Endothelial cell (in vitro differentiated cells): ENCODE measurements at places on chromosomes 1 and 21. TPM values are rescaled to one million over a fixed set of nuclear protein-coding genes. Genes with fewer than 3 reads are reported as not detected.

HIVEP3 gene
- total RNA-seq, result 8.9 TPM

ANKRD35 gene
- not detected for total RNA-seq

DNA sequence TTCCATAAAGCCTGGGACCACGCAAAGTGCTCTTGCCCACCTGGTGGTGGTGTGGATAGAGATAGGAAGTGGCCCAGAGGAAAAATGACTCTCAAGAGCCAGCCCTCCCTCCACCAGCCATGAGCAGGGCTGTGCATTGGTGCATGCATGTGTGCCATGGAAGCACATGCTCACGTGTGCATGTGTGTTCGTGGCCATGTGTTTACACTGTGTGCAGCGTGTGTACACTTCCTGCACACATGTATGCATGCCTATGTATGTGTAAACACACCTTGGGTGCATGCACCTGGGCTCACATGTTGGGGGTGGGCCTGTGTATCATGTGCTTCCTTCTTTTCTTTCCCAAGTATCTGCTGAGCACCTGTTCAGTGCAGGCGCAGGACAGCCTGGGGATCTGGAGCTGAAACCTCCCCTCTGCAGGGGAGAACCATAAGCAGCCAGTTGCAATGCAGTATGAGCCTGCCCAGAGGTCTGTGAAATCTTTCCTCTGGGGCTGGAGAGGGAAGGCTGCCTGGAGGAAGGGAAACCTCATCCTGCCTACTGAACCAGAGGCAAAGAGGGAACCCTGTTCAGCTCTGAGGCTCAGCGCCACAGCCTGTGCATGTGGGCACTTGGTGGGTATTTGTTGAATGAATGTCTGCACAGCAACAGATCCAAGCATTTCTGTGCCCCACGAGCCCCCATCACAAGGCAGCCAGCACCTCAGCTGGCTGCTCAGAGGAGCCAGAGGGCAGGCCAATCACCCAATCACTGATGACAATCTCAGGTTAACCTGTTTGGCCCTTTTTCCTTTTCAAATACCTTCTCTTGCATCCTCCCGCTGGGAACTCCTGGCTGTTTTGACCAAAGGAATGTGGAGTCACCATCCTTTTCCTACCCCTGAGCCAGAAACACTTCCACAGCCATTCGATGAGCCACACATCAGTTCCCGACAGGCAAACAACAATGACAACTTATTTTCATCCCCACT is 327.0 kb downstream of the NPHP4 start:
- no peak overlapping the region for H3K27ac ChIP-seq
- H3K4me3 ChIP-seq, result no peak overlapping the region
- no peak for DNase-seq
- H3K36me3 ChIP-seq, result no peaks in the 10 kb centered on the region

GRCh38 chr1:39626646-39627045 is 12.8 kb downstream of the HEYL start:
- no peaks in the 10 kb centered on the region for H3K4me1 ChIP-seq
- DNase-seq, result no peak
- H3K27ac ChIP-seq, result no peak overlapping the region
- H3K27me3 ChIP-seq, result peaks cover 7% of the 10 kb centered on the region

DNA sequence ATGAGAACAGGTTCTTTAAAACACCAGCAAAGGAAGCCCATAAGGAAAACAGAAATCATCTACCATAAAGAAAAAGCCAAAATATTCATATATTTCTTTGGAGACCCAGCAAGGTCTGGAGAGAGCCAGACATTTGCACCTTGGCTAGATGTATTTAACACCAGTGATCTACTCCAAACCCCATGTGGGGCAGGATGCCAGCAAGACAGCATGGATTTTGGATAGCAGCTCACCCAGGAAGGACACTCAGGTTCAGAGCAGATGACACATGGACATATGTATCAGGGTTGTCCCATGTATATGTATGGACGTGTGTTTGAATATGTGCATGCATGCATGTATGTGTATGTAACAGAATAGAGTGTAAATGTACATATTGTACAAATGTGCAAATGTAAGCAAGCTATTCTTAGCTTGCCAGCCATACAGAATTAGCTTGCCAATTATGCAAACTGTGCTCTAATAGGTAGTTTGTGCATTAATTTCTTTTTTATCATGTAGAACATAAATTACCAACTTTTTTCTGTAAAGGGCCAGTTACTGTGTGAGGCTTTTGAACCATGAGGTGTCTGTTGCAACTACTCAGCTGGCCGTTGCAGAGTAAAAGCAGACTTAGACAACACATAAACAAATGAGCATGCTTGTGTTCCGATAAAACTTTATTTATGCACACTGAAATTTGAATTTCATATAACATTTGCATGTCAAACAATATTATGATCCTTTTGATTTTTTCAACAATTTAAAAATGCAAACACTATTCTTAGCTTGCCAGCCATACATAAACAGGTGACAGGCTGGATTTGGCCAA is 73.5 kb upstream of the KAZN start:
- no peak for DNase-seq
- H3K4me1 ChIP-seq, result peaks cover 2% of the 10 kb centered on the region
- no peaks in the 10 kb centered on the region for H3K36me3 ChIP-seq
- peaks cover 2% of the 10 kb centered on the region for H3K27me3 ChIP-seq
- H3K27ac ChIP-seq, result no peak overlapping the region

RGS7 gene
- 1.4 TPM for total RNA-seq

SLC1A7 gene
- not detected for total RNA-seq

DNA sequence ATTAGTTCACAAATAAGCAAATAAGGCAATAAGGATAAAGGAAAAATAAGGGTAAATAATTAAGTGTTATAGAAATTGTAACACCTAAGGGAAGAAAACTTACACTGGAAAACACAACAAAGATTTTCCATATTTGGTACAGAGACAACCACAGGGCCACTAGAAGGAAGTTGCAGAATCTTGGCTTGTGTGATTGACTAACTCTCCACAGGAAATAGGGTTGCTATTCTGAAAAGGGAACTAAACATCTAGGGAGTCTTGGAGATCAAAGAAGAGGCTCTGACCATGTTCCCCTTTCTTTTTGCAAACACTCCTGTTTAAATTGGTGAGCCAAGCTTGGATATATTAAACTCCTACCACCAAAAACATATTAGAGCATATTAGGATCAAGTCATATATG is 59.1 kb downstream of the APCS start:
- DNase-seq, result no peak
- no peak overlapping the region for H3K27ac ChIP-seq
- peaks cover 5% of the 10 kb centered on the region for H3K4me1 ChIP-seq
- H3K4me3 ChIP-seq, result no peak overlapping the region
- no peaks in the 10 kb centered on the region for H3K36me3 ChIP-seq

DNA sequence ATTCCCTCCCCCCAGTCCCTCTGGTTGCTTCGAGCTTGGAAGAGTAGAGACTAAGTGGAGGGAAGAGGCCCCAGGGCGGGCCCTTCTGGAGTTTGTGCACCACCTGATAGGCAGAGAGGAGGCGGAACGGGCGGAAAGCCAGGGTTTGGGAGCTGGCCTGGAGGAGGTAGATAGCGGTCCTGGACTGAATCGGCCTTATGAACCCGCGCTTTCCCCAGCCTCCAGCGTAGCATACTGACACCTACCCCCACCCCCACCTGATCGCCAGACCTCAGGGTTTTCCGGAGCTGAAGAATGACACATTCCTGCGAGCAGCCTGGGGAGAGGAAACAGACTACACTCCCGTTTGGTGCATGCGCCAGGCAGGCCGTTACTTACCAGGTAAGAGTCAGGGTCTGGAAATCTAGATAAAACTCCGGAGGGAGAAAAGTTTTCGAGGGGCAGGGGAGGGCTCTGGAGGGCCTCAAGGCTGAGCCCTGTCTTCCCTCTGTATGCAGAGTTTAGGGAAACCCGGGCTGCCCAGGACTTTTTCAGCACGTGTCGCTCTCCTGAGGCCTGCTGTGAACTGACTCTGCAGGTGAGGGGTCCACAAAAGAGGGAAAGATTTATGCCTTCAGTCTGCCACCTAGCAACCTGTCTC is 705 bp downstream of the UROD start:
- DNase-seq, result peak; percentile 53
- peaks cover 18% of the 10 kb centered on the region for H3K27me3 ChIP-seq
- H3K4me1 ChIP-seq, result peaks cover 34% of the 10 kb centered on the region
- peak overlapping the region; percentile 92 for H3K4me3 ChIP-seq
- peak overlapping the region; percentile 89 for H3K27ac ChIP-seq

GRCh38 chr21:34924771-34925419 is 124.2 kb downstream of the RUNX1 start:
- H3K27ac ChIP-seq, result no peak overlapping the region
- DNase-seq, result no peak
- H3K36me3 ChIP-seq, result no peaks in the 10 kb centered on the region
- no peak overlapping the region for H3K4me3 ChIP-seq
- peaks cover 21% of the 10 kb centered on the region for H3K4me1 ChIP-seq

NBPF1 gene
- total RNA-seq, result 41.8 TPM

CFH gene
- 67.9 TPM for total RNA-seq

MROH9 gene
- not detected for total RNA-seq

GRCh38 chr1:209884665-209885117 is 53.3 kb upstream of the SYT14 start:
- H3K27ac ChIP-seq, result no peak overlapping the region
- peaks cover 18% of the 10 kb centered on the region for H3K4me1 ChIP-seq
- H3K4me3 ChIP-seq, result no peak overlapping the region
- H3K27me3 ChIP-seq, result peaks cover 1% of the 10 kb centered on the region
- DNase-seq, result no peak
- H3K36me3 ChIP-seq, result no peaks in the 10 kb centered on the region

SLC37A1 gene
- total RNA-seq, result 12.3 TPM

- H3K27ac ChIP-seq, result no peak overlapping the region
- H3K36me3 ChIP-seq, result no peaks in the 10 kb centered on the region
- no peak for DNase-seq
- H3K4me3 ChIP-seq, result no peak overlapping the region
These were observed 14.7 kb downstream of the HSF2BP start for GRCh38 chr21:43644609-43645008.

DNA sequence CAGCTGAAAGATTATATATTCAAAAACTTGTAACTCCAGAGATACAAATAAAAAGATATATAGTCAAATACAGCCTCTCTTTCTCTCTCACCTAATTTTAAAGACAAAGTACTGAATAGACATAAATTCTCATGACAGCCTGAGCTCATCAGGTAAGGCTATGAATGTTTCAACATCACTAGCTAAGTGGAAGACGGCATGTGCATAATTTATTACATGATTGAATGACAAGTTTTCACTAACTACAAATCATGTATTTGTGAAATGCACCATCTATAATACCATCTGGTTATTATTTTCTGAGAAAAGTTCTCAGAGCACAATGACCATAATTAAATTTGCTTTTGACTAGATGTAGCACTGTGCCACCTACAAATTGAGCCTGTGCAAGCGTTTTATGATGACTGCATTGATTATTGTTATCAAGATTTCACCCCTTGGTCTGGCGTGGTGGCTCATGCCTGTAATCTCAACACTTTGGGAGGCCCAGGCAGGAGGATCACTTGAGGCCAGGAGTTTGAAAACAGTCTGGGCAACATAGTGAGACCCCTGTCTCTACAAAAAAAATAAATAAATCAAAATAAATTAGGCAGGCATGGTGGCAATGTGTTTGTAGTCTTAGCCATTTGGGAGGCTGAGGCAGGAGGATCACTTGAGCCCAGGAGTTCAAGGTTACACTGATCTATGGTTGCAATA is 128.2 kb downstream of the APP start:
- no peaks in the 10 kb centered on the region for H3K27me3 ChIP-seq
- peaks cover 4% of the 10 kb centered on the region for H3K4me1 ChIP-seq
- no peak overlapping the region for H3K4me3 ChIP-seq
- no peak for DNase-seq

- DNase-seq, result no peak
- peaks cover 7% of the 10 kb centered on the region for H3K4me1 ChIP-seq
- no peak overlapping the region for H3K4me3 ChIP-seq
- H3K27ac ChIP-seq, result peak overlapping the region; percentile 3
These were observed 110.7 kb downstream of the ETS2 start for GRCh38 chr21:38916214-38916964.

DNA sequence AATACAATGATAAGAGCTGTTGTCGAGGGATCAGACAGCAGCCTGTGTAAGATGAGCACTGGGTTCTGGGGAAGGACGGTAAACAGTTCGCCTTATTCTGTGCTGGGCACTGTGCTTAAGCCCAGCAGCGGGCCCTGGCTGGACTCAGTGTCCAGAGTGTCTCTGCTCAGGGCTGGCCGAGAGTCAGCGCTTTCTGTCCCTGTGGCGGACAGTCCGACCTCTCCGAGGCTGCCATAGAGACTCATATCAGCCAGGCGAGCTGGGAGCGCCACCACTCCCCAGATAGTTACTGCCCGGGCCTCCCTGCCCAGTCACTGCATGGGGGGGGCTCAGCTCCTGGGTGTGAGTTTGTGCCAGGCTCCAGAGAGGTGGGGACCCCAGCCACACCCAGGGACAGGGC is 14.7 kb upstream of the NPHP4 start:
- peaks cover 10% of the 10 kb centered on the region for H3K27me3 ChIP-seq
- H3K4me3 ChIP-seq, result no peak overlapping the region
- no peak overlapping the region for H3K27ac ChIP-seq
- H3K4me1 ChIP-seq, result no peaks in the 10 kb centered on the region

DNA sequence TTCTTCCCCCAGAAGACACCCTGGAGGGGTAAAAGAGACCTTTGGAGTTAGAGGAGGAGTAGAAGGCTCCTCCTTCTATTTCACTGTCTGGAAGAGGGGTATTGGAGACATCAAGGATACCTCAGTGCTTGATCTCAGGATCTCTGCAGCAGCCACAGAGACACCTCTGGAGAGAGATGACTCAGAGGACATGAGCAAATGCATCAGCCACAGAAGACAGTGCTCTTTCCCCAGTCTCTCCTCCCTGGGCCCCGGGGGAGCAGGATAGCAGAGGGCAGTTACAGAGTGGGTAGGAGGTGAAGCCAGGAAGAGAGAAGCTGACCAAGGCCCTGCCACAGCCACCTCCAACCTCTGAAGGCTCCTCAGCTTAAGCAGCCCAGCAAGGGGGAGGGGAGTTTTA is 15.3 kb upstream of the TEDDM1 start:
- no peak for DNase-seq
- no peak overlapping the region for H3K4me3 ChIP-seq
- H3K27me3 ChIP-seq, result peaks cover 2% of the 10 kb centered on the region
- H3K36me3 ChIP-seq, result no peaks in the 10 kb centered on the region
- H3K27ac ChIP-seq, result no peak overlapping the region

ARHGEF19 gene
- 14.0 TPM for total RNA-seq

DNA sequence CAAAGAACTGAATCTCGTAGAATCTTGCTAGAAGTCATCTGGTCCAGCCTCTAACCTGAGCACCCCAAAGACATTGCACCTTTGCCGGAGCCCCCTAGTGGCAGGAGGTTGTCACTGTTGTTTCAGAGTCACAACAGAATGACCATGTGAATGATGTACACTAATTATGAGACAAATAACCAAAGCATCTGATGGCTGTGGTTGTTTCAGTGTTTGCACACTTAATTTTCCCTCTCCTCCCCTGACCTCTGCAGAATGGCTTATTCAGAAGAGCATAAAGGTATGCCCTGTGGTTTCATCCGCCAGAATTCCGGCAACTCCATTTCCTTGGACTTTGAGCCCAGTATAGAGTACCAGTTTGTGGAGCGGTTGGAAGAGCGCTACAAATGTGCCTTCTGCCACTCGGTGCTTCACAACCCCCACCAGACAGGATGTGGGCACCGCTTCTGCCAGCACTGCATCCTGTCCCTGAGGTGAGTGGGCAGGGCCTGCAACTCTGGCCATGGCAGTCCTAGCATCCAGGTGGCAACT is 26.4 kb downstream of the TRAF5 start:
- H3K4me3 ChIP-seq, result no peak overlapping the region
- H3K4me1 ChIP-seq, result peaks cover 3% of the 10 kb centered on the region
- DNase-seq, result peak; percentile 38
